ENCODE measurements at places on chromosomes 12 and 14.

GRCh38 chr14:99067141-99067920, 204.7 kb downstream of the BCL11B start:
- no peak for DNase-seq

GRCh38 chr12:105852496-105852895, 286.3 kb downstream of the NUAK1 start:
- DNase-seq, result no peak

DNA sequence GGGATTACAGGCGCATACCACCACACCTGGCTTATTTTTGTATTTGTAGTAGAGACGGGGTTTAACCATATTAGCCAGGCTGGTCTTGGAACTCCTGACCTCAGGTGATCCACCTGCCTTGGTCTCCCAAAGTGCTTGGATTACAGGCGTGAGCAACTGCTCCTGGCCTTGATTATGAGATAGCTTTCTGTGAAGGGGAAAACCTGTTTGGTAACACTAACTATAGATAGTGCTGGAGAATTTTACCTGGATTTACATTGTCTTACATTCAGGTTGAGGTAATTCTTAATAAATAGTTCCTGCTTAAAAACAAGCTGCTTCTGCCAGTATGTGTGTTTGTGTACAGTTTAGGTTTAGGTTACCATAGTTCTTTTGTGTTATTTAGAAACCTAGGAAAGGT, 77.1 kb downstream of the MON2 start:
- no peak for DNase-seq

DNA sequence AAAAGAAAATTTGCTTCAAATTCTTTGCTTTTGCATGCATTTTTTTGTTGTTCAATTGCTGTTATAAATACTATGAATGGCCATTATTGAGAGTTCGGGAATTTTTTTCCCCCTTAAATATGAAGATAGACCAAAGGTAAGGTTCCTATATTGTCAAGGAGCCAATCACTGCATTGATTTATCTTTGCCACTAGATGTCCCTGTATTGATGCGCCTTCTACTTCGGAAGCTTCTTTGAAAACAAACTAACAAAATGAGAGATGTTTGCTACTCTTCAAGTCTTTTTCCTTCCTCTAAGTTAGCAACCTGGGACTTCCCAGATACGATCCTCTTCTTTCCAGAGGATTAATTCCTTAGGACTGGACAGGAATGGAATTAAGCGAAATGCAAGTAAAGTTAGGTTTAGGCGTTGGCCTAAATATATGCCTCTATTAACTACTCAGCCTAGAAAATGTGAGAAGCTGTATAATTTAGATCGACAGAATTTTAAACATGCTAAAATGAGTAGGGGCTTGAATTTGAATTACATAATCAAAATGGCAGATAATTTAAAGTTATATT, 318.1 kb downstream of the AEBP2 start:
- DNase-seq, result peak; percentile 50

- no peak for DNase-seq
Observed at GRCh38 chr12:25458047-25458552, 95.0 kb downstream of the LMNTD1 start.

DNA sequence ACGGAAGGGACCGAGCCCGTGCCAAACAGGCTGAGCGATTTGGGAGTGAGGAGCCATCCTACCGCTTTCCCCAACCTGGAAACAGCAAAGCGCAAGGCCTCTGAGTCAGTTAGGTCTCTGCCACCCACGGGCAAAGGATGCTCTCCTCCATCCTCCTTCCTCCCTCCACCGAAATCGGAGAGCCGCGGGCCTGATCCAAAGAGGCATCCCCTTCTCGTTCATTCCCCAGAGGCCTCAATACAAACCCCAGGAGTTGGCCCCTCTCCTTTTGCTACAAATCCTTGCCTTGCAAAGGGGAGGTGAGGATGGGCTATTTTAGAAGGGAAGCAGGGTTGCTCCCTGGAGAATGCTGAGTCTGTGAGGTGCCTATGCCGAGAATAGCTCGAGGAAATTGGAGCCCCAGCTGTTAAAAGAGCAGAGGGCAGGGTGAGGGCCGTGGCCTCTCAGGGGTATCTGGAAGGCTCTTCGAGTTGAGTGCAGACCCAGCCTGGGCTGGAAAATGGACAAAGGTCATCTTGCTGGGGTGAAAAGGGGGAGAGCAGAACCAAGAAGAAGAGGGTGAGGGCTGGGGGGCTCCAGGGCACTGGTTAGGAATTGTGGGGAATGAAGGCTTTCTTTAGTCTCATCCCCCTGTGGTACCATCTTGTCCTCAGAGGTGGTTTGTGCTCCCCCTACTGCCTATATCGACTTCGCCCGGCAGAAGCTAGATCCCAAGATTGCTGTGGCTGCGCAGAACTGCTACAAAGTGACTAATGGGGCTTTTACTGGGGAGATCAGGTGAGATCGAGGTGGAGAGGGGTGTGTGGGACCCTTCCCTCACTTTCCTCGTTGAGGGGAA, 1.1 kb downstream of the TPI1 start:
- no peak for DNase-seq

GRCh38 chr14:22567437-22567836, 21.6 kb downstream of the DAD1 start:
- no peak for DNase-seq

- no peak for DNase-seq
Observed at GRCh38 chr12:105076098-105076497, 8.2 kb downstream of the ALDH1L2 start.

DNA sequence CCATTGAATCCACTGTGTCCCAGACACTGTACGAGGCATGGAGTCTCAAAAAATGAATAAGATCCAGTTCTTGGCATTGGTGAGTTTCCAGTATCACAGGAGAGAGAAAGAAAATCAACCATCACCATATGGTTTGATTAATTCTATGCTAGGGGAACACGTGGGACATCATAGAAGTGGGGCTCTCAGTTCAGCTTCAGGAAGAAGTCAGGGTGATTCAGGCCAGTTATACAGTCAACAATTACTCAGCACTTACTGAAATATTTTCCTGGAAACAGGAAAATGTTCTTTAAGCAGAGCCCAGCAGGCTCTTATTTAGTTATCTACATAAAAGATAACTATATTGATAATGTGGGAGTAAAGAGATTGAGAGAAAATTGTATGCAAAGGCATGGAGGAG, 407.2 kb downstream of the NOVA1 start:
- no peak for DNase-seq

DNA sequence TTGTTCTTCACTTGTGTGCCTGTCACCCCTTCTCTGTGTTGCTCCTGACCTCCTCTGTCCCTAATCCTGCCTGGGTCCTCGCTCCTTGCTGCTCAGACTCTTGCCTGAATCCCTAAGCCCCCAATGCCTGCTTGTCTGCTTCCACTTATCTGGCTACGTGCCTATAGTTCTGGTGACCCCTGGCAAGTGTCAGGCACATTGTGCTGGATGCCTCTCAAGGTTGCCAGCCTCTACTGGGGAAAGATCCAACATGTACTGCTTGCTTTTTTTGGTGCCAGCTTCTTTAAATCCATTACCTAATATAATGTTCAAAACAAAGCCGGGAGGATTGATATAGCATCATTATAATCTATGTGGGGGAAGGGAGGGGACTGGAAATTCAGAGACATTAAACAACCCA, 448.0 kb upstream of the CCDC196 start:
- DNase-seq, result no peak

GRCh38 chr12:39393890-39394289, 49.0 kb downstream of the KIF21A start:
- no peak for DNase-seq

All from T47D (cell line).